ENCODE measurements at places on chromosomes 6 and 20.
A peak's percentile ranks its signal among the peaks of the same experiment; 100 is the strongest.

DNA sequence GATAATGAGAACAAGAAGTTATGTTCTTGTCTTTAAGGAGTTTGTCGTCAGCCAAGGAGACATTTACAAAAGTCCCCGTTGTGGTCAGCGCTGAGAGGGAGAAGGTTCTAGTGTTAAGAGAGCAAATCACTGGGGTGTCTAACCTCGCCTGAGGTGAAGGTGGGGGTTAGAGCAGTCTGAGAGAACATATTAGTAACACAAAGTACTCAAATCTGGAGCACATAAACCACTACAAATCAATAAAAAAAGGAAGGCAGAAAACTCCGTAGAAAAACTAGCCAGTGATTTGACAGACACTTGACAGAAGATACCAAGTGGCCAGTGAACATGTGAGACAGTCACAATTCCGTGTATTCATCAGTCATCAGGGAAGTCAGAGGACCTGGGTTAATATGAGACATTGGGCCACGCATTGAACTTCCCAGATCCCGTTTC, 45.4 kb downstream of the CDS2 start:
- DNase-seq = no peak

DNA sequence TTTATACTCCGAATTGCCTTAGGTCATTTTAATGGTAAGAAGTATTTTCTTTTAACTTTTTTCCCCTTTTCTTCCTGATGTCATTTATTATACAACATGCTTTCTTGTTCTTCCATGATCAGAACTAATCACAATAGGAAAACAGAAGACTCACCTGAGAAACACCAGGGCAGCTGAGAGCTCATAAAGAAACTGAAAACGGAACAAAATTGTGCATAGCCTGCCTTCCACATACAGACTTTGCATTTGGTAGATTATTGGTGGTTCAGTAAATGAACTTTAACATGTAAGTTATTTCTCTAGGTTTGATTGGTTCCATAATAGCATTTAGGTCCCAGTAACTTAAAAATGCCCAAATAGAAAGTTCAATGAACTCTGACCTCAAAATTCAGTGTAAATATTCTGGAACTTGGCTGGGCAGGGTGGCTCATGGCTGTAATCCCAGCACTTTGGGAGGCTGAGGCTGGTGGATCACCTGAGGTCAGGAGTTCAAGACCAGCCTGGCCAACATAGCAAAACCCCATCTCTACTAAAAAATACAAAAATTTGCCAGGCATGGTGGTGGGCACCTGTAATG, 161.1 kb upstream of the DTNBP1 start:
- no peak for DNase-seq

DNA sequence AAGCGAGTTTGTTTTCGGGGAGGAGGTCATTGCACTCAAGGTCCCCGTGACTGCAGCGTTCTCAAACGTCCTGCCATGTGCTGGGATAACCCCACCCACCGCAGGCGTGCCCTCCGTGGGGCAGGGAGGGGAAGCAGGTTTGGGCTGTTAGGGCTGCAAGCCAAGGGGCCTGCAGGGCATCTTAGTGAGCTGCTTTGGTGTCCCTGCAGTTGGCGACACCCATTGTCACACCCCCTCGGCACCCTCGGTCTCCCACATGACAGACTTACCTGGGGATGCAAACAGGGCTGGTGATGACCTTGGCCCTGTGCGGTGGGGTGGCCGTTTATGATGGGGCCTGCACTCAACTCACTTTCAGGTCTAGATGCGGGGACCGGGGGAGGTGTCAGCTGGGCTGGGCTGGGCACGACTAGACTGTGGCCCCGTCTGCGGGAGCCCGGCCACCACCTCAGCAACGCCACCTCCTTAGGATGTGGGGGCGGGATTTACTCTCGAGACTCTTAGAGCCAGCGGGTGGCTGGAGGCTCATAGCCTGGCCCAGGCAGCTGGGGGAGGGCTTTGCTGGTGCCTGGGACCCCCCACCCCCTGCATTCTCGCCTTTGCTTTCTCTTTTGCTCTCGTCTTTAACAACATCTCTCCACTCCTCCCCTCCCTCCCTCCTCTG, 6.5 kb upstream of the GATA5 start:
- peak; percentile 42 for DNase-seq

- DNase-seq = no peak
These were observed 67.9 kb upstream of the TENT5A start for GRCh38 chr6:81820422-81820821.

DNA sequence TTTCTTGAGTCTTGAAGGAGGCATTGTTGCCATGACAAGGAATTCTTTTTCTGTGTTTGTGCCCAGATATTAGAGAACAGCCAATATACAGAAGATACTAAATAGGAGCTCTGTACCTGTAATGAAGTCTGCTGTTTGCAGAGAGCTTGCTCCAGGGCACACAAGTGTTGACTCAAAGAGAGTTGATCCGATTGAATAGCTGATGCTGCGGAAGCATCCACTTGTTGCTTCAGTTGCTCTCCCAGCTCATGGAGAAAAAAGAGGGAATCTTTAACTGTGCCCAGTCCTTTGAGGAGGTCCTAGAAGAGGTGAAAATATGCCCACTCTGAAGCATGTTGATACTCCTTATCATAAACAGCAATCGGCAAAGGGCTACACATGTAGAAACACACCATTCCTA, 411.4 kb downstream of the ESR1 start:
- DNase-seq = no peak

GRCh38 chr6:4134841-4135664, at the start of gene ECI2:
ECI2 (minus strand) TSS chr6:4135575; CDS start chr6:4135560, 15 bp downstream.
- peak; percentile 85 for DNase-seq

DNA sequence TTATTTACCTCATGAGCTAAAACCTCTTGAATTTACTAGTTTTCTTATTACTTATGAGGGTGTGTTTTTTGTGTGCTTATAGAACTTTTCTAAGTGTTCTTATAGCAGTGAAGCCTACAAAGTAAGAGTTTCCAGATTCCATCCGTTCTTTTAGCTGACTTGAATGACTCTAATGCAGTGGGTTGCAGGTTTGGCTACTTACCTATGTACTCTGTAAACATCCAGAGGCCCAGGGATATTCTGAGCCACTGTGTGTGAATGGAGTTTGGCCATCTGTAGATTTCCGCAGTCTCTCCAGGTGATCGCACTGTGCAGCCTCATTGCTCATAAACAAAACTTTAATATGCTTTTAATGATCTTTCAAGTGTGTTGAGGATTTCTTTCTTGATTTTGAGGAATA, 157.8 kb downstream of the MYO6 start:
- no peak for DNase-seq

DNA sequence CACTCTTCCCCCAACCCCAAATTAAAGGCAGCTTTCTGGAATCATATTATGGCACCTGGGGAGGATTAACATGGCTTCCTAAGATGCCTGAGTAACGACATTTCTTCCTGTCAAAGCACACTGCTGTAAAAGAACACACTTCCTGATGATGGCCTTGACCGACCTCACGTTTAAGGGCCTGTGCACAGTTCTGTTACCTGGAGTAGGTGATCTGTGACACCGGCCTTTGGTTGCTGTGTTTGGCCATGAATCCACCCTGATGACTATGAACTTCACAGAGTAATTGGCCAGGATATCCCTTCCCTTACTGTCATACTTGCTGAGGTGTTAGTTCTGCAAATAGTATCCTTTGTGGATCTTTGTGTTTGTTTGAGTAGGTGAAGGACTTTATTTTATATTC, 45.8 kb downstream of the PLCB4 start:
- no peak for DNase-seq
